ENCODE measurements at places on chromosomes 7 and 10. TPM values are rescaled to one million over a fixed set of nuclear protein-coding genes. Genes with fewer than 3 reads are reported as not detected.

GRCh38 chr7:42108803-42109528 lies 128.0 kb downstream of the GLI3 start:
- H3K4me1 ChIP-seq: no peaks in the 10 kb centered on the region
- H3K36me3 ChIP-seq: no peaks in the 10 kb centered on the region
- H3K27ac ChIP-seq: no peak overlapping the region
- DNase-seq: no peak

DNA sequence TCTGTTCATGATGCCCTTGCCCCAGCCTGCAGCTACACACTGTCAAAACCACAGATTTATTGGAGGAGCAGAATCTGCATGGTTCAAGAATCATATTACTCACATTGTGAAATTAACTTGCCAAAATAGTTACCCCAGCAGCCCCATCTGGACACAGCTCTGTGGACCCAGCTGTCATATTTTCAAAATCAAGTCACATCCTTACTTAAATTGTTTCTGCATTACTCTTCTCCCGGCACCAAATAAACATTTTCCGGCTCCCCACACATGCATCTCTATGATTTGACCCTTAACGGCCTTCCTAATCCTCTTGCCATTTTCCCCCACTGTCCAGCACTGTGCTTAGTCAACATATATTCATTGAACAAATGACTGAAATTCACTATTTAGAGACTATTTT lies 43.8 kb upstream of the GPR26 start:
- H3K27ac ChIP-seq: no peak overlapping the region
- DNase-seq: no peak
- H3K4me1 ChIP-seq: no peaks in the 10 kb centered on the region
- H3K4me3 ChIP-seq: no peak overlapping the region
- H3K27me3 ChIP-seq: no peaks in the 10 kb centered on the region
- H3K36me3 ChIP-seq: no peaks in the 10 kb centered on the region

GRCh38 chr10:22832851-22833250 lies 95.0 kb upstream of the ARMC3 start:
- no peak overlapping the region for H3K4me3 ChIP-seq
- DNase-seq: no peak
- no peaks in the 10 kb centered on the region for H3K4me1 ChIP-seq
- H3K36me3 ChIP-seq: no peaks in the 10 kb centered on the region
- no peak overlapping the region for H3K27ac ChIP-seq

TRDMT1 gene
- polyA plus RNA-seq: 2.0 TPM

GRCh38 chr10:37035853-37036252 lies 89.5 kb upstream of the ANKRD30A start:
- H3K36me3 ChIP-seq: no peaks in the 10 kb centered on the region
- no peaks in the 10 kb centered on the region for H3K27me3 ChIP-seq
- H3K27ac ChIP-seq: no peak overlapping the region

TSPAN15 gene
- 28.6 TPM for polyA plus RNA-seq

TEX36 gene
- polyA plus RNA-seq: not detected

DNA sequence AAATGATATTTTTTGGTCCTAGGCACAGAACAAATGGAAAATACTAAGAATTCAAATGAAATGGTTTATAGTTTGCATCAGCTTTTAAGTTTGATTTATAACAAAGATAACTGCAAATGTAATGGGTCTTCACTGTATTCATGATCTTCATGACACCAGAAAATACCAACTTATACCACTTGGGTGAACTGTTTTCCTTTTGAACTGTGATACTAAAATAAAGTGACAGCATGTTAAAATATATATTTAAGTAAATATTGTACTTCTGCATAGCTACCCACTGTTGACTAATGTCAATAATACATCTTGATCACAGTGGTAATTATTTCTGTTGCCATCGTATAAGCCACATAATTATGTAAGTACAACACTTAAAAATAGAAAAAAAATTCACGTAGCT lies 442.0 kb upstream of the ANKRD30A start:
- no peak for DNase-seq
- H3K27me3 ChIP-seq: no peaks in the 10 kb centered on the region
- H3K27ac ChIP-seq: no peak overlapping the region
- H3K4me3 ChIP-seq: no peak overlapping the region

VAX1 gene
- polyA plus RNA-seq: not detected

DNA sequence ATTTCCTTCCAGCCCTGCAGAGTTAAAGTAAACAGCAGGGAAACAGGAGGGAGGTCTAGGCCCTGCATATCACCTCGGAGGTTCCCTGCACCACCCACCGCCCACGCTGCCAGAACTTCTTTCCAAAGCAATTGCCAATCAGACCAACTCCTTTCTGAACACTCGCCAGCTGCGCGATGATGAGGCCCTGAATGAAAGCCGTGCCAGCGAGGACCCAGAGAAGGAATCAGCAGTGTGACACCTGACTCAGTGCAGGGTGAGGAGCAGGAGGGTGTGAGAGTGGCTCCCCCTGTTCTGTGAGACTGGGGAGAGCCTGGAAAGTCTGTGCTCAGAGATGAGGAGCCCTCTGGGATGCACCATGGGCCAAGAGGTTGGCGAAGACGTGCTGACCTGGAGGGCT lies 3.3 kb upstream of the TCERG1L start:
- peaks cover 8% of the 10 kb centered on the region for H3K4me1 ChIP-seq
- no peak overlapping the region for H3K27ac ChIP-seq
- H3K27me3 ChIP-seq: peaks cover 13% of the 10 kb centered on the region
- no peaks in the 10 kb centered on the region for H3K36me3 ChIP-seq
- H3K4me3 ChIP-seq: no peak overlapping the region
- no peak for DNase-seq

DNA sequence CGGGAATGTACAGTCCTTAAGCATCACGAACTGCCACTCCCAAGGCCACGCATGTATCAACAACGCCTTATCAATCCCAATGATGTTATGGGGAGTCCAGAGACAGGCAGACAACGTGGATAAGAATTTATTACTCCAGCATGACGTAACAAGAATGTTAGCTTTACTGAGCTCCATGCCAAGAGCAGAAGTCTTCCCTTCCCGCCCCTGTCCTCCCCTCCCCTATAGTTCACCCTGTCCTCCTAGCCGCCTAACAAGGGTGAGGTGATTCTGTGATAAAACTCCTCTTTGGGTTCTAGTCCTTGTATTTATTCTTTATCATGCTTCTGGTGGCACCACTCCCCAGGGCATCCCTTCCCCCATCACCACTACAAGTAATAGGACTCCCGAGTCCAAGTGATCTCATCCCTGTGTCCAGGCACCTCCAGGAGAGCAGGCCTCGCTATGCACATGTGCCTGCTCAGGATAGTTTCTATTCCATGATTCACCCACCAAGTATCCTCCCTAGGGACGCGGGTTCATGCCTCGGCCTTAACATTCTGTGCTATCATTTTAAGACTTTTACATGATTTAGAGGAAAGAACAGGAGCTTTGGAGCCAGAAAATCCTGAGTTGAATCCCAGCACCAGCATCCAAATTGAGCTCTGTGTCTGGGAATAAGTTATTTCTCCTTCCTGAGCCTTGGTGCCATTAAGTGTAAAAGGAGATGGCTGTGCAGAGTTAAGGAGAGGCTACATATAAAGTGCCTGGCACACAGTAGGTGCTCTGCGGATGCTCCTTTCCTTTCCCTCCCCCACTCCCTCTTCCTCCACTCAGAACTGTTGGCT lies 15.4 kb downstream of the GSDME start:
- H3K36me3 ChIP-seq: no peaks in the 10 kb centered on the region
- H3K4me3 ChIP-seq: no peak overlapping the region
- H3K27ac ChIP-seq: no peak overlapping the region
- H3K4me1 ChIP-seq: no peaks in the 10 kb centered on the region

XPNPEP1 gene
- polyA plus RNA-seq: 34.1 TPM

HMX3 gene
- polyA plus RNA-seq: not detected

LIPJ gene
- polyA plus RNA-seq: 0.53 TPM

- DNase-seq: no peak
- no peaks in the 10 kb centered on the region for H3K27me3 ChIP-seq
- H3K4me3 ChIP-seq: peak overlapping the region; percentile 38
- H3K27ac ChIP-seq: no peak overlapping the region
- no peaks in the 10 kb centered on the region for H3K36me3 ChIP-seq
These were observed 59.6 kb upstream of the NUPR2 start for GRCh38 chr7:56175771-56176170.

- no peaks in the 10 kb centered on the region for H3K27me3 ChIP-seq
- no peak overlapping the region for H3K27ac ChIP-seq
- DNase-seq: no peak
- H3K36me3 ChIP-seq: no peaks in the 10 kb centered on the region
- no peaks in the 10 kb centered on the region for H3K4me1 ChIP-seq
These were observed 640.4 kb downstream of the TYW1 start for GRCh38 chr7:67637023-67637358.

DNA sequence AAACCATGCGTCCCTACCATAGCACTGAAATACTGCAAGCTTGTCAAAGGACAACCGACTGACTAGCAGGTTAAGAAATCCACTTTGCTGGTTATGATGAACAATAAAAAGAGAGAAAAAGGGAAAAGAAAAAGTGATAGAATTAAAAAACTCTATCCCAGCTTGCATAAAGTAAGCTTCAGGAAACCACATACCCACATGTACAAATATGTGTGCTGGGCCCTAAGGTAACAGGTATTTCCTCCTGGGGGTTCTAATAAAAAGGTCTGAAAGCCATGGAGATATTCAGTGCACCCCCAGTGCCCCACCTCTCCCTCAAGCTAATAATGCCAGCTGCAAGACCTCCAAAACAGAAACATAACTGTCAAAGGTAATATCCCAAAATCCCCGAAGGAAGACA lies 248.6 kb upstream of the KLF14 start:
- H3K27me3 ChIP-seq: no peaks in the 10 kb centered on the region
- H3K4me1 ChIP-seq: peaks cover 12% of the 10 kb centered on the region
- H3K27ac ChIP-seq: no peak overlapping the region
- DNase-seq: no peak

DNA sequence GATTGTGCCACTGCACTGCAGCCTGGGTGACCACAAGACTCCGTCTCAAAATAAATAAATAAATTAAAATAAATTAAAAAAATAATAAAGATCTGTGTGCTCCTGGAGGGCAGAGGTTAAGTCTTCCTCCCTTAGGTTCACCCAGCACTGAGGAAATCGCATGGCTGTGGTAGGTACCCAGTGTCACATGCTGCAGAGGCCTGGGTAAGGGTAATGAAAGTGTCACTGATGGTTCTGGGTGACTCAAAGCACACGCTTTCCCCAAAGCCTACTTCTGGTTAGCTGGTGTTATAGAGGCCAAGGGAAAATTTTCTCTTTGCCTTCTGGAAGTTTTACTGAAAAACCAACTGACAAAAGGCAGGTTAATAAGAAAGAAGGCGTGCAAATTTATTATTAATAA lies 88.8 kb upstream of the ITGB1 start:
- no peaks in the 10 kb centered on the region for H3K27me3 ChIP-seq
- no peak overlapping the region for H3K27ac ChIP-seq
- peaks cover 11% of the 10 kb centered on the region for H3K4me1 ChIP-seq
- H3K4me3 ChIP-seq: no peak overlapping the region
- H3K36me3 ChIP-seq: no peaks in the 10 kb centered on the region

GRCh38 chr10:132394936-132395703 lies 1.9 kb upstream of the PWWP2B start:
- peak; percentile 80 for DNase-seq
- H3K4me3 ChIP-seq: no peak overlapping the region
- no peaks in the 10 kb centered on the region for H3K36me3 ChIP-seq
- H3K27ac ChIP-seq: peak overlapping the region; percentile 96

- no peak overlapping the region for H3K4me3 ChIP-seq
- no peak for DNase-seq
- H3K4me1 ChIP-seq: no peaks in the 10 kb centered on the region
- no peak overlapping the region for H3K27ac ChIP-seq
These were observed 132.1 kb downstream of the PLCE1 start for GRCh38 chr10:94125856-94126255.
